ENCODE measurements at places on chromosomes 1 and 21.

DNA sequence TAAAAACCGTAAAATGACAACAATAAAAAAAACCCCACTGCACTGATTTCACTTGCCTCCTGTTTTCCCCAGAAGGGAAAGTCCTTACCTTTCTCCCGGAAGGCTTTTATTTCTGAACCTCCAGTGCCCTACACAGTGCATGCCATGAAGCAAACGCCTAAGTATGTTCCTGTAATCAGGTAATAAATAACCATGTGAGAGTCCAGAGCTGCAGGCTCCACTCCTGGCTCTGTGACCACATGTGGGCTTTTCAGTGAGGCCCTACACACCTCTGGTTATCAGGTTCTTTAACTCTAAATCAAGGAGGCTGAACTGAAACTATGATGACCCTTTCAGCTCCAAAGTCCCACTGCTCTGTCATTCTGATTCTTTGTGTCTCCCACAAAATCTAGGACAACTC lies 20.8 kb upstream of the NR5A2 start:
- no peak for DNase-seq

- no peak for DNase-seq
Measured at GRCh38 chr1:36274201-36274600, 32.0 kb upstream of the SH3D21 start.

- no peak for DNase-seq
Measured at GRCh38 chr1:202162047-202162417, 1.6 kb upstream of the PTPN7 start.

DNA sequence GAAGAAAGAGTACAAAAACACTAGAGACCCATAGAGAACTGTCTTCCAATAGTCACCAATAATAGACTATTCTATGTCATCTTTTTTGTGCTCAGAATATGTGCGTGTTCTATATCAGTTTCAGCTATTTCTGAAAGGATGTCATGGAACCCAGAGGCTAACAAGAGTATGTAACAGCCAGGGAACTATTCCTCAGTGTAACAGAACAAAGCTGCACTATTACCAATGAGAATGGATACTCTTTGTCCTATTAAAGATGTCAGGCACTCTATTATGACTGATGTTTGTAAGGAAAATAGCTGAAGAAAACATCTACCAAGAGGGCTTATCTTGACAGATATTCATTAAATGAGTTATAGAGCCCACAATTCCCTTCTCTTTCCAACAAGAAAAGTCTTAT lies 8.6 kb upstream of the LRRC8C start:
- DNase-seq: no peak

- DNase-seq: peak; percentile 5
Measured at GRCh38 chr1:68624233-68624632, 127.4 kb upstream of the DEPDC1 start.

DNA sequence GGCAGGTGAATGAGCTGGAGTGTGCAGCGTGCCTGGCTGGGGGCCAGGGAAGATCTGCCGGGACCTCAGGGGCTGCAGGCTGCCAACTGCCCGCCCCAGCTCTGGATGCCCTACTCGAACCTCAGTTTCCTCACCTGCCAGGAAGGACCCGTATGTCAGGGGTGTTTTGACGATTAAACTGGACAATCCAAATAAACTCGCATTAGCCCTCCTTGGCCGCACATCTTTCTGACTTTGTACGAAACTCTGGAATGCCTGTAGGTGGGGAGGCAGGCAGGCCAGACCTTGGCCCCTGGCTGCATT lies 8.3 kb upstream of the ZNF669 start:
- no peak for DNase-seq

GRCh38 chr1:222792744-222793143 lies 22.1 kb upstream of the DISP1 start:
- peak; percentile 30 for DNase-seq

GRCh38 chr1:95133687-95134086 lies 16.5 kb downstream of the TLCD4 start:
- no peak for DNase-seq

DNA sequence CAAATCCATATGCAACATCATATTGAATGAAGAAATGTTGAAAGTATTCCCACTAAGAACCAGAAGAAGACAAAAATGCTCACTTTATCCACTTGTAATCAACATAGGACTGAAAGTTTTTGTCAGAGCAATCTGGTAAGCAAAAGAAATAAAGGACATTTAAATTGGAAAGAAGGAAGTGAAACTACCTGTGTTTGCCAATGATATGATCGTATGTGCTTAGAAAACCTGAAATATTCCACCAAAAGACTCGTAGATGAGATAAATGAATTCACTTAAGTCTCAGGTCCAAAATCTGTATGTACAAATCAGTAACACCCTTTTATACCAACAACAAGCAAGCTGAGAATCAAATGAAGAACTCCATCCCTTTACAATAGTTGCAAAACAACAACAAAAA lies 8.5 kb downstream of the PRAMEF1 start:
- DNase-seq: no peak

GRCh38 chr1:237976331-237976730 lies 85.6 kb upstream of the ZP4 start:
- peak; percentile 29 for DNase-seq

DNA sequence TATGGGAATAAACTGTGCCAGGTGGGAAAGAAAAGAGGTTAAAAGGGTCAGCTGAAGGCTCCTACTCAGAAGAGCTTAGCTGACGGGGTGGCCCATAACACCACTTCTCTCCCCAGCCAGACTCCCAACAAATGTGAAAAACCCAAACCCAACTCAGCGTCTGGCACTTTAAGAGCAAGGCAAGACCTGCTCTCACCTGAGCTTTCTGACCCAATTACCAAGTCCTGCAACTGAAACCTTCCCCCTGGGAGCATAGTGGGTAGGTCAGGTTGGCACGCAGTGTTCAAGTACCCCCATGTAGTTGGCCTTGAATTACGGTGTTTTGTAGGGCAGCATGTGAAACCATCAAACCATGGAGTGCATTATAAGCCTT lies 3.2 kb downstream of the IRF6 start:
- no peak for DNase-seq

DNA sequence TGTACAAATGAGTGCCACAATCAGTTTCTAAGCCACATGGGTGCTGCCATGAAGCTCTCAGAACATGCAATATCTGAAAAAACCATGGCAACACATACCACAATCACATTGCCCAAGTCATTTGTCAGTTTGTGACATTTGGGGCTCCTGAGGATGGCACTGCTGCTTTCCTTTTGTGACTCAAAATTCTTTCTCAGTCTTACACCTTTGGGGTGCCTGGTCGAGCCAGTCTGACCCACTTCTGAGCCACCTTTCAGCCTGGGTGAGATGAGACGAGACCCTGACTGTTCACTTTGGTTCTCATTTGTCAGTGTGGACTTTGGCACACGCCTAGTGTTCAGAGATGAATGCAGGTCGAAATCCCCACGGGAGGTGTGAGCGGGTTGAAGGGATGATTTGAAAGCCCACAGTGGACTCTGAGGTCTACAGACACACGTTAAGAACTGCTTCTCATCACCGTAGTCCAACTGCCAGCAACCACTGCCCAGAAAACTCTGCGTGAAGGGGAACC lies 8.0 kb downstream of the BATF3 start:
- DNase-seq: no peak

DNA sequence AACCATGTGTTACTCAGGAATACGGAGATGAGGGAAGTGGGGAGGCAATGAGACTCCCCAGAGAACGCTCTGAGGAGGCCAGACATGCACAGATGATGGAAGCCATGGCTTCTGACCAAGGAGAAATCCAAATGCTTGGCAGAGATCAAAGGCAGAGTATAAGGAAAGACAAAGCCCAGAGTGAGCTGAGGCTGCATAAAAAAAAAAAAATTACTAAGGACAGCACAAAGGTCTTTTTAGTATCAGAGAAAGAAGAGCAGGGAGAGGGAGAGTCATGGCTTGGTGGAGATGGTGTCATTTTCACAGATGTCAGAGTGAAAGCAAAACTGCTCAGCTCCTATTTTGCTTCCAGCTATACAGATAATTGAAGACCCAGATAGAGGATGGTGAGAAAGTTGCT lies 8.1 kb upstream of the NCF2 start:
- DNase-seq: no peak

- DNase-seq: no peak
Measured at GRCh38 chr1:2239013-2239370, 10.9 kb downstream of the SKI start.

DNA sequence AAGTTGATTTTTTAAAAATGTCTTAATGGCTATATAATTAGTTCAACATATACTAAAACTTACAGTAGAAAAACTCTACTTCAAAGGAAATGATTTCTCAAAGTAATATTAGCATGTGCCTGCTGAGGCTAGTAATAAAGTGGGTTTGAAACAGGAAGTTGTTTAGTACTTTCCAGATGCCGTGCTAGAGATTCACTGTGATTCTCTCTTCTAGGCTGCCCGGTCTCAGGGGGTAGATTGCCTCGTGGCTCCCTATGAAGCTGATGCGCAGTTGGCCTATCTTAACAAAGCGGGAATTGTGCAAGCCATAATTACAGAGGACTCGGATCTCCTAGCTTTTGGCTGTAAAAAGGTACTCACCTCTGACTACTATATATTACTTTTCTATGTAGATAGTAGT lies 9.1 kb downstream of the EXO1 start:
- DNase-seq: no peak

DNA sequence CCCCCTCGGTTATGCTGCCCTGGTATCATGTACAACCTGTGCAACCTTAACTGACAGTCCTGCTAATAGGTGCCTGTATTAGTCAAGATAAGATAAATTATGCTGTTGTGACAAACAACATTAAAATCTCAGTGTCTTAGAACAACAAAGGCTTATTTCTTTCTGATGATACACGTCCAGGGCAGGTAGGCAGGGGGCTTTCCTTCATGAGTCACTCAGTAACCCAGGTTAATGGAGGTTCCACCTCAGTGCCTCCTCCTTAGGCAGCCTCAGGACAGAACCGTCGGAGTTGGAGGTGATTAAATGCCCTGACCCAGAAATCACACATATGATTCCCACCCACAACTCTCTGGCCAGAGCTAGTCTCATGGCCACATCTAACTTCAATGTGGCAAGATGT lies 94.6 kb upstream of the CASZ1 start:
- no peak for DNase-seq

DNA sequence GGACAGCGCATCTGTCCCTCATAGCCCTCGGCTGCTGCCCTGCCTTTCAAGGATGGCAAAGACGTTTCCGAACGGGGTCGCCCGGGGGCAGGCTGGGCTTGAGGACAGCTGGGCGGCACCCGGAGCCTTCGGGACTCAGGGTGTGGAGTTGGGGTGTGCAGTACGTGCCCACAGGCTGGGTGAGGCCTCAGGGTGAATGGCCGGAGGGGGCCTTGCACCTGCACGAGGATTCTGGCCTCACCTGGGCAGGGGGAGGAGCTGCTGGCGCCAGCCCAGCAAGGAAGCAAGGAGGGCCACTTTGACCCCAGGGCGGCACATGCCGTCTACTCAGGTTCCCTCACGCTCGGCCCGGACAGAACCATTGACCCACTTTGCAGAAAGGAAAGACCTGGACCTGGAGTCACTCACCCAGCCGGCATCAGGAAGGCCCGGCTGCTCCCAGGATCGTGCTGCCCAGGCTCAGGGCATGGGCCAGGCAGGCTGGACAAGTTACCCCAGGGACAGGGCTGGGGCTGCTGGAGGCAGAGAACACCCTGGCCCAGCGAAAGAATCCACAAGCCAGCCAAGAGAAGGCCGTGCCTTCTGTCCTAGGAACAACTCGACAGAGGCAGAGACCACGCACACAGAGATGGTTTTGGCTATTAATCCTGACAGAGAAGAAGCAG lies 65.1 kb upstream of the TTC34 start:
- DNase-seq: no peak

GRCh38 chr1:48216941-48217340 lies 5.6 kb upstream of the SLC5A9 start:
- no peak for DNase-seq

DNA sequence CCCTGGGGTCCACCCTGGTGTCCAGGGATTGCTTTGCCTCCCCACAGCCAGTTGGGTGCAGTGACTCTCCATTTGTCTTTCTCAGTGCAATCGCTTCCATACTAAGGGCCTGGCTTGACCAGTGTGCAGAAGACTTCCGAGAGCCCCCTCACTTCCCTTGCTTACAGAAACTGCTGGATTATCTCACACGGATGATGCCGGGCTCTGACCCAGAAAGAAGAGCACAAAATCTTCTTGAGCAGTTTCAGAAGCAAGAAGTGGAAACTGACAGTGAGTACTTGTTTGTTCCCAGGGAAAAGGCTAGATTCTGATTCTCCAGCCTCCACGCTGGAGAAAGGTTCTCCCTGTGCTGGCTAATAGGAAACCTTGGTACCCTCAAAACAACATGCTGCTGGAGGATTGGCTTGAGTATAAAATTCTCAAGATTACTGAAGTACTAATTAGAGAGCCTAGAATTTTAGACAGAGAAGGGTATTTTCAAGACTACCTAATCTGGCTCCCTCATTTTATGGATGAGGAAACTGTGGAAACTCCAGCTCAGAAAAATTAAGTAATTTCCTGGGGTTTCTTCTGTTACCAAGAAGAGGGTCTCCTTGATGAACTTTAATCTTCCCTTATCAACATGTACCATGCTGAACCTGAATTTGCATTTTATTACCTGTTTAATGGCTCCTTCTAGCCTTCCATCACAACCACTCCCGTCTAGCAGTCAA lies 75.8 kb downstream of the RGL1 start:
- no peak for DNase-seq

- DNase-seq: no peak
Measured at GRCh38 chr1:191624044-191624443, 534.2 kb upstream of the RGS18 start.

Data from retina (tissue), 1 donor.